Cardiac septum (tissue), 1 donor: ENCODE measurements at places on chromosomes 11 and 22. TPM values are rescaled to one million over a fixed set of nuclear protein-coding genes. Genes with fewer than 3 reads are reported as not detected.

Gene HSPB2
- 59.9 TPM for total RNA-seq

DNA sequence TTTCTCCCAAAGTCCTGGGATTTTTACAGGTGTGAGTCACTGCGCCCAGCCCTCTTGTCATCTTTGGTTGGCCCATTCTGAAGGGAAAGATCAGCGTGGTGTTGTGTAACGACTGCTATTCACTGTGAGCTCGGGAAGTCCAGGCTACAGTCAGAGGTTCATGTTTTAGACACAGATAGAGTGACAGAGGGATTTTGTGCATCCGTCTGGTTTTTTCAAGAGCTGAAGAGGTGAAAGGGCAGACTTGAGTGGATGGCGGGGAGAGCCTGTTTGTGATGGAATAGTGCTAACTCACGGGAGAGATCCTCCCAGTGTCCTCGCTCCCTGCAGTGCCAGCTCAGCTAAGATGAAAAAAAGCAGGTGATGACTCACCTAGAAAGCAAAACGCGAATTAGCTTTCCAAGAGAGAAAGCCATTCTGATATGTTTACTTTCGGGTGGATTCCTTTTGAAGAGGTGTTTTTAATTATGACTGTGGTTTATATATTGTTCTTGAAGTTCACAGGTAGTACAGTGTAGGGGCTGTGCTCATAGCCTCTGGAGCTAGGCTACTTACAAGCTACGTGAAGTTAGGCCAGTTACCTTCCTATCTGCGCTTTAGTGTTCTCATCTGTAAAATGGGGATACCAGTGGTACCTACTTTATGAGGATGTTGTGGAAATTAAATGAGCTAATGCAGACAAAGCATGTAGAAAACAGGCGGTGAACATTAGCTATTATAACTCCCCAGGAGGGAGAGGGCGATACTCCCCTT lies 67.2 kb downstream of the C11orf91 start:
- no peak for DNase-seq

GRCh38 chr11:104968856-104969776 lies 742 bp upstream of the CASP4 start:
- no peak for DNase-seq

DNA sequence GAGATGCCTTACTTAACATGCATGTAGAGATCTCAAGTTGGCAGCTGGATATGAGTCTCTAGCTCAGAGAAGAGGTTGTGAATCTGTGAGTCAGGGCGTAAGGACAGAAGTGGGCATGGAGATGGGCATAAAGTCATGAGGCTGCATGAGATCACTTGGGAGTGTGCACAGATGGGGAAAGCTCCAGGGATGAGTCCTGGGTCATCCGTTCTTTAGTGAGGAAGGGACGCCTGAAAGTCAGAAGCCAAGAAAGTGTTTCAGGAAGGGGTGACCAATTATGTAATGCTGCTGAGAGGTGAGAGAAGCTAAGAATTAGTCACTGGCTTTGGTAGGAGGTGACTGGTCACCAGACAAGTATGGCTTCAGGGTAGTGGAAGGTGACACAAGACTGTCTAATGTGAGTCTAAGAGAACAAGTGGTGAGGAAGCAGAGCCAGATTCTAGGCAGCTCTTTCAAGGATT lies 6.7 kb downstream of the ACP2 start:
- no peak for DNase-seq

Gene MYBPC3
- total RNA-seq = 1,860 TPM

GRCh38 chr11:130388607-130389205 lies 39.7 kb downstream of the ADAMTS8 start:
- DNase-seq = no peak

- DNase-seq = no peak
Observed at GRCh38 chr11:126747315-126747714, 253.3 kb downstream of the KIRREL3 start.

DNA sequence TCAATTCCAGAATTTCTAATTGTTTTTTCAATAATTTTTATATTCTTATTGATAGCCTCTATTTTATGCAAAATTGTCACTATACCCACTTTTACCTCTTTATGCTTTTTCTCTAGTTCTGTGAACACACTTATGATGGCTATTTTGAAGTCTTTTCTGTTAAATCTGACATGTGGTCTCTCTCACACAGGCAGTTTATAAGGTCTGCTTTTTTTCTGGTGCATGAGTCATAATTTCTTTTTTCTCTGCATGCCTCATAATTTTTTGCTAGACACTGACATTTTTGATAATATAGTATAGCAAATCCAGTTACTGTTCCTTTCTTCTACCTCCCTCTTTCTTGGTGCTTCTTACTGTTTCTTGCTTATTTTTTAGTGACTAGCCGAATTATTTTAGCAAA lies 36.0 kb downstream of the ZBTB44 start:
- no peak for DNase-seq

DNA sequence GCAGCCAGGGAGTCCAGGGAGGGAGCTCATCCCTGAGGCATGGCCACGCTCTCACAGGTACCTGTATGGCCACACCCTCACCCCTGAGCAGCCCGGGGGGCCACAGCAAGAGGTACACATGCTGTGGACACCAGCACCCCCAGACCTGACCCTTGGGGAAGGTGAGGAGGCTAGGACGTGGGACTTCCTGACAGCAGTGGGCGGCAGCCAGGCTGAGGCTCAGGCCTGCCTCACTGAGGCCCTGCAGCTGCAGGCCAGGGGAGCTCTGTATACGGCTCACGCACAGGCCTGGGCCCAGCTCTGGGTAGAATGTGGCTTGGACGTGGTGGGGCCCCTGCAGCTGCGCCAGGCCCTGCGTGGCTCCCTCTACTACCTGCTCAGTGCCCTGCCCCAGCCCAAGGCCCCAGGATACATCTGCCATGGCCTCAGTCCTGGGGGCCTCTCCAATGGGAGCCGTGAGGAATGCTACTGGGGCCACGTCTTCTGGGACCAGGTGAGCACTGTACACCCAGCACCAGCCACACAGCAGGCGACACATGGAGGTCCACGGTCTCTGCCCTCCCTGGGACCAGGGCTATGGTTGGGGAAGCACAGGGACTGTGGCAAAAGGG lies 1.8 kb downstream of the PGGHG start:
- DNase-seq = peak; percentile 68

GRCh38 chr22:35475545-35475944 lies 65.1 kb upstream of the RASD2 start:
- no peak for DNase-seq

- DNase-seq = no peak
Observed at GRCh38 chr11:34175284-34176019, 70.0 kb downstream of the NAT10 start.

DNA sequence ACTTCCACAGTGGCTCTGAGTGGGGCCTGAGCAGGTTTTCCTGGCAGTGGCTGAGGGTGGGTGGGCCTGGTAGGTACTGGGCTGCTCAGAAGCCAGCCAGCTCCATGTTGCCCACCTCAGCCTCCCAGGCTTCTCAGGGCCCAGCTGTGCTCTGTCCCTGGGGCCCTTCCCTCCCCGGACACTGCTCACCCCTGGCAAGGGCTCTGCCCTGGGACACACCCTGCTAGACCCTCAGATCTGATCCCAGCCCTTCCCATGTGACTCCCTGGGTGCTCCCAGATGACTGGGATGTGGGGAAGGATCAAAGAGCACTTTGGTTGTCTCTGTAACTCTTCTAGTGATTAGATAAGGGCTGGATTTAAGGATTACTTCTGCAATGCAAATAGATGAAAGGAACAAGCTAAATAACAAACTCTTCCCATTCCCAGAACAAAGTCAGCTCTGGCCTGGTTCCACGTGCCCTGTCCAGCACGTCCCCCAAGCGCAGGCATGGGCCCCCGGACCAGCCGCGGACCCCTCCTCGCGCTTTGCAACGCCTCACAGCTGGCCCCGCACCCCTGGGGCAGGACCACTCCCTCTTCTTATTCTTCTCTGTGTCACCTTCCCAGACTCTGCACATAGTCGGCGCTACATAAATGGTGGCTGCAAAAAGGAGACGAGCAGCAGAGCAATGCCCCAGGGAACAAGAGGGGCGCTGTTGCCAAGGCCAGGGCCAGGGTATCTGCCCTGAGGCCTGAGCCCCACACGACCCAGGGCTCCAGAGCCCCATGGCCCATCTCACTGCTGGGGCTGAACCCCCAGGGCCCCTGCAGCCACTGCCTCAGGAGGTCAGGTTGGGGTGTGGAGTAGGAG lies 5.7 kb upstream of the KRTAP5-6 start:
- no peak for DNase-seq

DNA sequence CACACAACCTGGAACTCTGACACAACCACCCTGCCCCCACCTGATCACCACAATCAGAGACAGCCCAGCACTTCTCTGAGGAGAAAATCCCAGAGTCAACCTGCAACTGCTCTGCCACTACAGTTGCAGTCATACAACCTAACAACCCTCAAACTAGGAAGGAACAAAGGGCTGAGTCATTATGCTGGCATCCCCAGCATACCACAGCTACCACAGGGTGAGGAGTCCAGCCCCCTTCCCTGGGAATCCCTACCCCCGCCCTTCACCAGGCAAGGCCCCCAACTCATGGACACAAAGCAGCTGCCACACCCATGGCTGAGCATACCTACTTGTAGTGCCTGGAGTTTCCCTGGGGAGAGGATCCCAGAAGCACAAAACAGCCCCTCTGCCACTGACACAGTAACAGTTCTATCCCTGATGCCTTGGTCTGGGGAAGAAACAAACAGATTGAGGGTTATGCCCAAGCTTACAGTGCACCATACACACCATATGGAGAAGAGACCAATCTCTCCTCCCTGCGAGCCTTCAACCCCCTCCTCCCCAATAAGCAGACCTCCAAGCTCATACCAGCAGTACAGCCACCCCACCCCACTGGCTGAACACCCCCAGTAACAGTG lies 68.5 kb upstream of the C11orf58 start:
- DNase-seq = no peak

Gene WNT7B
- total RNA-seq = not detected

GRCh38 chr11:72642043-72642883 lies 32.0 kb downstream of the PDE2A start:
- DNase-seq = no peak

Gene SCUBE1
- total RNA-seq = 1.1 TPM

- DNase-seq = no peak
Observed at GRCh38 chr11:116771935-116772334, 852 bp downstream of the BUD13 start.
